ENCODE measurements at places on chromosomes 4 and X. TPM values are rescaled to one million over a fixed set of nuclear protein-coding genes. Genes with fewer than 3 reads are reported as not detected.

The CDKL2 gene
- 0.44 TPM for total RNA-seq

The DLG3 gene
- 37.7 TPM for total RNA-seq

The NLGN4X gene
- 2.0 TPM for total RNA-seq

The PRKG2 gene
- total RNA-seq, result 0.56 TPM

The CDS1 gene
- 0.25 TPM for total RNA-seq

The TRPC5OS gene
- total RNA-seq, result not detected

The PNMA3 gene
- total RNA-seq, result 0.06 TPM

The SSX4B gene
- total RNA-seq, result not detected

The NUP62CL gene
- total RNA-seq, result not detected

The GLRA2 gene
- total RNA-seq, result not detected

The FDCSP gene
- total RNA-seq, result not detected

The COL4A5 gene
- 53.1 TPM for total RNA-seq

The TEC gene
- 0.37 TPM for total RNA-seq

The POU3F4 gene
- total RNA-seq, result under 0.01 TPM

The TNIP3 gene
- 0.37 TPM for total RNA-seq

The UGT2A1 gene
- total RNA-seq, result 0.13 TPM

The SMC1A gene
- 15.7 TPM for total RNA-seq

The SUPT20HL1 gene
- under 0.01 TPM for total RNA-seq
